Camera-type eye (tissue), 1 donor: ENCODE measurements at places on chromosomes 5 and 9. TPM values are rescaled to one million over a fixed set of nuclear protein-coding genes. Genes with fewer than 3 reads are reported as not detected.

Gene ANKRD55
- total RNA-seq = 12.5 TPM

Gene GLRA1
- 1.4 TPM for total RNA-seq

Gene ASPN
- total RNA-seq = 81.0 TPM

Gene SPINK4
- not detected for total RNA-seq

Gene MROH2B
- total RNA-seq = not detected

Gene DIRAS2
- total RNA-seq = 96.6 TPM

Gene EXD3
- 22.0 TPM for total RNA-seq

Gene INSYN2B
- total RNA-seq = 0.49 TPM

Gene NPR3
- 23.7 TPM for total RNA-seq

Gene C9orf50
- 0.71 TPM for total RNA-seq

Gene NTNG2
- total RNA-seq = 34.3 TPM

Gene SPARC
- 2,277 TPM for total RNA-seq

Gene RAD1
- total RNA-seq = 33.5 TPM

Gene OCLN
- total RNA-seq = 19.7 TPM

Gene CARTPT
- total RNA-seq = not detected

Gene GOLGA2
- total RNA-seq = 167 TPM

Gene FOXD4L3
- total RNA-seq = not detected

Gene RECK
- 34.2 TPM for total RNA-seq

Gene ATG12
- 85.8 TPM for total RNA-seq

Gene PCDHB13
- 11.2 TPM for total RNA-seq

Gene UGT3A1
- 1.4 TPM for total RNA-seq

Gene ESM1
- total RNA-seq = 3.6 TPM

Gene GALNT12
- 6.2 TPM for total RNA-seq

Gene SLCO4C1
- total RNA-seq = 0.77 TPM

Gene PCDHGA6
- 13.2 TPM for total RNA-seq

Gene TAF7
- total RNA-seq = 133 TPM

Gene FSD1L
- 43.7 TPM for total RNA-seq

Gene TCOF1
- total RNA-seq = 33.4 TPM

Gene TEX48
- total RNA-seq = not detected

Gene SLC25A2
- total RNA-seq = not detected

Gene PCDHGA12
- 12.6 TPM for total RNA-seq

Gene KDM4C
- total RNA-seq = 78.2 TPM

Gene HRH2
- 1.8 TPM for total RNA-seq

Gene PDCD1LG2
- not detected for total RNA-seq

Gene LCN15
- total RNA-seq = not detected

Gene RAPGEF1
- 52.0 TPM for total RNA-seq

Gene PCDHA8
- total RNA-seq = 3.6 TPM

Gene IFNA1
- not detected for total RNA-seq

Gene BAG1
- 104 TPM for total RNA-seq

Gene ANKS6
- 17.0 TPM for total RNA-seq

Gene PTPRD
- 244 TPM for total RNA-seq

Gene GRAMD2B
- 44.5 TPM for total RNA-seq
